ENCODE measurements at places on chromosomes 7 and 10.

- DNase-seq = no peak
These were observed 472 bp downstream of the SFRP4 start for GRCh38 chr7:37916017-37916672.

- no peak for DNase-seq
These were observed 4.8 kb downstream of the STRIP2 start for GRCh38 chr7:129438839-129439651.

DNA sequence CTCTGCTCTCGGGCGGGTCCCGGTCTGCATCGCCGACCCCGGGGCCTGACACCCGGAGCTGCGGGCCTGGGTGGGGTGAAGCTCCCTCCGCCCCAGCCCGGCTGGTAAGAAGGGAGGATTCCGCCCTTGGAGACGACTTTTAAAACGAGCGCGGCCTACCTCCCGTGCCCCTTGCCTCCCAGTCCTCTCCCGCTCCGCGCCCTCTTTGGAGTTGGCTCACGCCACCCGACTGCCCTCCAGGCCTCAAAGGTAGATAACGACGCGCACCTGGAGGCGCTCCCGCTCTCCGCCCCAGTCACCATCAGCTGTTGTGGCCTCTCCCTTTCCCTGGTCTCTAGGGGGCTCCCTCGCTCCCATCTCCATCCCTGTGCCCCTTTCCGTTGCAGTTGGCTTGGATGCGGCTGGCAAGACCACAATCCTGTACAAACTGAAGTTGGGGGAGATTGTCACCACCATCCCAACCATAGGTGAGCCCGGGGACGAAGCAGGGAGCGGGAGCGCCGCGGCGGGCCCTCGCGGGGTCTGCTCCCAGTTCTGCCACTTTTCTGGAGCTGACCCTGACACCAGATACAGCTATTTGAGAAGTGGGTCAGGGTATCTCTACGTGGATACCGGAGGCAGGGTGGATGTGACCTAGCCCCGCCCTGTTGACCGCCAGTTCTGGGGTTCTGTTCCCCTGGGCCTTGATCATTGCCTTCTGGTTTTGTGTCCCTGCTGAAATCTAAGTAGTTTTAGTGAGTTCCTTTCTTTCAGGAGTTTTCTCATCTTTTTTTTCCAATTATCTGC is 679 bp downstream of the ARF5 start:
- DNase-seq = peak; percentile 33

- no peak for DNase-seq
These were observed 91.9 kb upstream of the NPY start for GRCh38 chr7:24192053-24192452.

- DNase-seq = no peak
These were observed 109.9 kb downstream of the HERPUD2 start for GRCh38 chr7:35584990-35585389.

GRCh38 chr7:2353936-2354185 is 766 bp upstream of the EIF3B start:
- peak; percentile 88 for DNase-seq

GRCh38 chr7:83036721-83037380 is 125.8 kb downstream of the PCLO start:
- DNase-seq = no peak

GRCh38 chr10:92848037-92848440 is 281 bp upstream of the EXOC6 start:
- no peak for DNase-seq

DNA sequence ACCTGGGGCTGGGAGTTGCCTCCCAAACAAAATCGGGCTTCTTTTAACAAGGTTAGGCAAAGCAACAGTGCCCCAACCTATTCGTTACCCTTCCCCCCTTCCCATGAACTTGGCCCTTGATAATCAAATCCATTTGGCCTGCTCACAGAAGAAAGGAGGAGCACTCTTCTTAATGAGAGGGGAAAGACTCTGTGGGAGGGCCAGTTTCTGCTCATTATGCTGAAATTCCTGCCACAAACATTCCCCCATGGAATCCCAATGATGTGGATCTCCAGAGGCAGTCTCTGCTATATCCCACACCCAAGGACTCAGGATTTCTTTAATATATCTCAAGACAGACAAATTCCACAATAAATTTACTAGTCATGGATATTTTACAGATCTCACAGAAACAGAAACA is 43.0 kb downstream of the LSM5 start:
- DNase-seq = no peak

- no peak for DNase-seq
These were observed 43.2 kb downstream of the CCNY start for GRCh38 chr10:35379226-35380137.

DNA sequence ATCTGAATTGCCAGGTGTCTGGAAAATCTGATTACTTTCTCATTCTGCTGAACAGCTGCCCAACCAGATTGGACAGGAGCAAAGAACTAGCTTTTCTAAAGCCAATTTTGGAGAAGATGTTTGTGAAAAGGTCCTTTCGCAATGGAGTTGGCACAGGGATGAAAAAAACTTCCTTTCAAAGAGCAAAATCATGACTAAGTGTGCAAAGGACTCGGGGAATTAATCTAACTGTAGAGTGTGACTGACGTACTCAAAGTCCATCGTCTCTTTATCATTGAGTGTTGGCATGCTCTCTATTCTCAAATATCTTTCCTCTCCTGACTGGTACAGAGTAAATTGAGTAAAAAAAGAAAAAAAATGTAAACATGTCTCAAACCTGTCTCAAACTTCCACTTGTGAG is 3.3 kb downstream of the NPS start:
- no peak for DNase-seq

DNA sequence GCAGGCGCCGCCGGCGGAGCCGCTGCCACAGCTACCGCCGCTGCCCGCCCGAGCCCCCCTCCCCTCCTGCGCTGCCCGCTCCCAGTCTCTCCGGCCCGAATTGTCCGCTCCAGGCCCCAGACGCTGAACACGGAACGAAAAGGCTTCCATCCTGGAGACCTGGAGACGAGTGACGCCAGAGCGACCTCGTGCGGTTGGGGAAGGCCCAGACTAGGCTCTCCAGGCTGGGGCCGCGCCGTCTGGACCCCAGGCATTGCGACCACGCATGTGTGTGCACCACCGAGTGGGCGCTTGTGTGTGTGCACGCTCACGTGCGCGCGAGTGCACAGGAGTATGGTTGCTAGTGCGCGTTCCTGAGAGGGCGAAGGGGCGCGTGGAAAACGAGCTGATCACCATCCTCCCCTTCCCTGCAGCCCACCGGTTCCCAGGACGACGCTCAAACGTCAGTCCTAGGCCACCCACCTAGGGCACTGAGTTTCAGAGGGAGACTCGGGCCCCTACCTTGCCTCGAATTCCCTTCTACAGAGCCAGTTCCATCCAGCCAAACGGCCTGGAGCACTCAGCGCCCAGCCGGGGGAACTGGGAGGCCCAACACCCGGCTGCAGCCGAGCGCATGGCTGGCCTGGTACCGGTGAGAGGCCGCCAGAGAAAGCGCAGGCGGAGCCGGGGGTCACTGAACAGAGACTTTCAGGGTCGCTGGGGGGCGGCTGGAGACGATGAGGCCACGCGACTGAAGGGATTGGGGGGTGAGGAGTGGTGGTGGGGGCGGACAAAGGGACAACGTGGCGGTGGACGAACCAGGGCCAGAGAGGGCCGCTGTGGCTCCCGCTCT is 11.6 kb downstream of the LBX1 start:
- DNase-seq = no peak

DNA sequence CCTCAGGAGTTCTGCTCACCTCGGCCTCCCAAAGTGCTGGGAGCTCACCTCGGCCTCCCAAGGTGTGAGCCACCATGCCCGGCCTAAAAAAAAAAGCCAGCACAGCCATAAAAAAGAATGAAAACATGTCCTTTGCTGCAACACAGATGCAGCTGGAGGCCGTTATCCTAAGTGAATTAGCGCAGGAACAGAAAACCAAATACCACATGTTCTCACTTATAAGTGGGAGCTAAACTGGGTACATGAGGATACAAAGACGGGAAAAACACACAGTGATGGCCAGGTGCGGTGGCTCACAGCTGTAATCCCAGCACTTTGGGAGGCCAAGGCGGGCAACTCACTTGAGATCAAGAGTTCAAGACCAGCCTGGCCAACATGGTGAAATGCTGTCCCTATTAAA is 20.9 kb downstream of the PSPH start:
- no peak for DNase-seq

- DNase-seq = no peak
These were observed 13.1 kb downstream of the GNAI1 start for GRCh38 chr7:80147543-80148391.

- DNase-seq = no peak
These were observed 59.8 kb downstream of the CAMK1D start for GRCh38 chr10:12409161-12409560.

DNA sequence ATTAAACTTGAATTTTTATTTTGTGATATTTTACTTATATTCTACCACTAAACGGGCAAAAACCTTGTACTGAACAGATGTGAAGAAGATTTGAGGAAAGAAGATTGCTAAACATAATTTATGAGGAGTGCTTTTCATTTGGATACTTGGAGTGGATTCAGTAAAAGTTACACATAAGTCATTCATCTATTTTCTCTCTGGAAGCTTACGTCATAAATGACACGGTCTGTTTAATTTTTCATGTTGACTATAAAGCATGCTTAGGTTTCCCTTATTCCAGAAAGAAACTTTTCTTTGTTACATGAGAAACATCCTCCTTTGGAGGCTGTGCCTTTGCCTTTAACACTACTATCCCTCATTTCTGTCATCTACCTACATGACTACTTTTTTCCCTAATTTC is 53.9 kb downstream of the TFEC start:
- DNase-seq = no peak

DNA sequence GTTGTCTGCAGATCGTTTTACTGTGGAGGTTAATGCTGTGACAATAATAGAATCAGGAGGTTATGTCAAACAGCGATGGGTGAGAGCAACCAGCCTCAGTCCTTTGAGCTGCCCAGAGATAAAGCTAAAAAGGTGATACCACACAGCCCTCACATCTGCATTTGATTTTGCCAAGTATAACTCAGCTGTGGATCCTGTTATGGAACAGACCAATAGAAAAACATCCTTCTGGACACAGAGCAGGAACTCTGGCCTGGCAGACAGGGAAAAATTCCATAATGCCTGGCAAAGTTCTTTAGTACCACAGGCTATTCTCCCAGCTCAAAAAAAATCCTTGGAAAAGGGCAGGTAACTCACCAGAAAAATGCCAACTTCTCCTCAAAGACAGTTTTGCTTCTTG is 87.1 kb upstream of the PDLIM1 start:
- DNase-seq = no peak

GRCh38 chr10:93799155-93799708 is 41.5 kb downstream of the LGI1 start:
- no peak for DNase-seq

- DNase-seq = no peak
These were observed 90.0 kb downstream of the LARP4B start for GRCh38 chr10:841535-841934.

- DNase-seq = no peak
These were observed 5.0 kb upstream of the NFE2L3 start for GRCh38 chr7:26147030-26147429.

DNA sequence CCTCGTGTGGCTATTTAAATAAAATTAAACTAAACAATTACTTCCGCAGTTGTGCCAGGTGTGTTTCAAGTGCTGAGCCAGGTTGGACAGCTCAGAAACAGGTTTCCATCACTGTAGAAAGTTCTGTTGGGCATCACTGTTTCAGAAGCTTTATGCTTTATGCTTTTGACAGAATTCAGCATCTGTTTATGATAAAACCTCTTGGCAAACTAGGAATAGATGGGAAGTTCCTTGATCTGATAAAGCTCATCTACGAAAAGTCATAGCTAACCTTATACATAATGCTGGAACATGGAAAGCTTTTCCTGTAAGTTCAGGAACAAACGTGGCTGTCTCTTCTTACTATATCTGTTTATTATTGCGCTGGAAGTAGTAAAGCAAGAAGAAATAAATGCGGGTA is 143.4 kb downstream of the DOCK1 start:
- no peak for DNase-seq

- DNase-seq = no peak
These were observed 27.1 kb upstream of the CC2D2B start for GRCh38 chr10:95880704-95881103.

DNA sequence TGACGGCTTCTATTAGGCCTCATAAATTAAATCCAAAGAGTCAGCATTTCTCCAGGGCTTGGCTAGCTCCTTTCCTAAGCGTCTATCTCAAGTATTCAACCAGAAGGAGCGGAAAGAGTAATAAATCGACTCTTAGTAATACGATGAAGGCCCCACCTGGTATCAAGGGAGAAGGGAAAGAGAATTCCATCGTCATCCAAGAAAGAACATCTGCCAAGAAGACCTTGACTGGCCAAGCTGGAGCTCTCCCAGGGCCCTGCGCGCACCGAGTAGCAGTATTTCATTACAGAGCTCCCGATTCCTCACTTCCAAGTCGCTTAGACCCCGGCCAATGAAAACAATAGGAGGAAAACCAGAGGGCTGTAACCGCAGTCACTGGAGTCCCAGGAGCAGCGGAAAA is 178.0 kb upstream of the FRMD4A start:
- DNase-seq = no peak

DNA sequence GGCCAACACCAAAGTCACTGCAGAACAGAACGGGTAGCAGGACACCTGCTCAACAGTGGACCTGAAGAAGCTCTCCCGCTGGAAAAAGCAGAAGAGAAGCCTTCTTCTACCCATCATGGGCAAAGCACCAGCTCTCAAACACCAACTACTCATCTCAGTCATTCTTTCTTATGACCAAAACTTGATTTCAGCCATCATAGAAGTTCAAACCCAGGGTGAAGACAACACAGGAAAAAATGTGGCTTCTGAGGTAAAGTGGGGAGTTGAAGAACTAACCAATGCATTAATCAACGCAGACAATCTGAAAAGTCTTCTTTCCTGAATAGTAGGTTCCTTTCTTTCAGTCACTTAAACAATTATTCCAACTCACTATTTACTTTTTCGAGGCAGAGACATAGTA is 83.3 kb downstream of the ELMO1 start:
- peak; percentile 14 for DNase-seq

DNA sequence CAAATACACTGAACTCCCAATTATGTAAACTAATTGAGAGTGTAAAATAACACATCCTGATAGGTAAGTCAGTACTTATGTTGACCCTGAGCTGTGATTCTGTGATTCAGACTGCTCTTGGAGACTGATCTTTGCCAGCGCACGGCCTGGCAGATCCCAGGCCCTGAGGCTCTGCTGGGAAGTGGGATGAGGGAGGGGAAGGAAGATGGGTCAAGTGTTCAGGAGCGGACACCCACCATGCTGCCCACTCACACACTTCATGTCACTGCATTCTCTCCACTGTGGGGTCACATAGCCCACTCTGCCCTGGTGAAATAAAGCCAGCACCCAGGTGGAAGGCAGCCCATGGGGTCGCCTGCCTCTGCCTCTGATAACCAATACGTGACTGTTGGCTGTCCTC is 226.2 kb downstream of the TNS3 start:
- DNase-seq = no peak

GRCh38 chr10:106278383-106278782 is 886.1 kb downstream of the SORCS1 start:
- DNase-seq = no peak

Measured in CD4-positive, alpha-beta T cell treated with Interleukin-6 at 100 ng/mL for 8 hours (primary cell).